ENCODE measurements at places on chromosomes 2 and 18.
A peak's percentile ranks its signal among the peaks of the same experiment; 100 is the strongest.

- no peak for DNase-seq
These were observed 130.5 kb upstream of the CREB1 start for GRCh38 chr2:207399301-207399700.

GRCh38 chr2:101307950-101308431, 510 bp downstream of the RNF149 start:
- no peak for DNase-seq

- DNase-seq: no peak
These were observed 167.4 kb downstream of the MEIS1 start for GRCh38 chr2:66602341-66602740.

- DNase-seq: no peak
These were observed 138.5 kb downstream of the MEP1B start for GRCh38 chr18:32328379-32328778.

DNA sequence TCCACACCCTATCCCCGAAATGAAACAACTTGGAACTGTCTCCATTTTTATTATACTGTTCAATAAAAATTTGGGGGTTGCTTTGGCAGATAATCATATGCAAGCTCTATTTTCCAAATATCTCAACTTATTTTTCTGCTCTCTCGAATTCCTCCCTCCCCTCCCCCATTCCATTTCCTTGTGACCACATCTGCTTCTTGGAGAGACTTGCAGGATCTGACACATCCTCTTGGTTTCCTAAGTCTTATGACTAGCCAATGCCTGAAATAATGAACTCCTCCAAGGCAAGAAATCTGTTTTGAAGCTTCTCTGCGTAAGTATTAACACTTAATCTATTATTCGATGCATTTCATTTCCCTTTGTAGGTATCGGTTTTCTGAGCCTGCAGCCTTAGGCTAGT, 16.1 kb downstream of the TGIF1 start:
- DNase-seq: no peak

- DNase-seq: no peak
These were observed 43.5 kb downstream of the TMEM163 start for GRCh38 chr2:134675314-134675713.

DNA sequence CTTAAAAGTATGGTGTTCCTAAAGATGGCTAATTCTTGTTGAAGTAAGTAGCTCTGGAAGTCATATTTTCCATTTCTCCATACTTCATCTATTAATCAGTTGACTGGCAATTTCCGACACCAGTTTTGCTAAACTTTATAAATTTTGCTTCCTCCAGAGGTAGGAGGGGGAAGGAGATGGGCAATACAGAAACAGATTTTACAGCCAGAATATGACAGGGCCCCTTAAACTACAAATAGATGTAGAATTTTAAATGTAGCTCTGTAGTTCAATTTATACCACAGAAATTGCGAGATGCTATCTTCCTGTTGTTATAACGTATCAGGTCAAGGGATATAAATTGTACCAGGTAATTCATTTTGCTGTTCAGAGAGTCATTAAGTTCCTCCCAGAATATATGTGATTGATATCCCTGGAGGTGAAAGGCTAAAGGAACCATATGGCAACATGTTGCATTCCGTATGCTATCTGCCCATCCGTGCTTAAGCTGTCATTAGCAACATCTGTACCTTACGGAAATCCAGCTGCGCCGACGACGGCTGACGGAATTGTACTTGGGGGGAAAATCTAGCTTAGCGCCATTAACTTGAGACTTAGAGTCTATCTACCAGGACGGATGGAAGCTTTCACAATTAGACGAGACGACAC, 8.4 kb upstream of the NR4A2 start:
- DNase-seq: peak; percentile 72

DNA sequence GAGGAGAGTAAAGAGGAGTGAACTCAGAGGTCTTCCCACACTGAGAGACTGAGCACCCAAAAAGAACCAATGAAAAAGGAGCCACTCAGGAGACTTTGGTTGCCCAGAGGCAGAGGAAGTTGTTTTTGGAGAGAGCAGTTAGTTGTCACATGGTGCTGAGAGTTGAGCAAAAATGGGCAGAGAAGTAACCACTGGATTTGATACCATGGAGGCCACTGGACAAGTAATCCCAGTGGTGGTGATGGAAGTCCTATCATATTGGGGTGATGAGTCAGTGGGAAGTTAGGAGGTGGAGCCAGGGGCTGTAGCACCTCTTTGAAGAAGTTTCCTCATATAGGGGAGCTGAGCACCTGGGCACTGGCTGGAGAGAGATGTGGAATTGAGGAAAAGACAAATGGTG, 235.8 kb downstream of the TPGS2 start:
- no peak for DNase-seq

GRCh38 chr18:55287149-55287806, 300.7 kb downstream of the TCF4 start:
- peak; percentile 5 for DNase-seq

- DNase-seq: no peak
These were observed 81.9 kb downstream of the DYNAP start for GRCh38 chr18:54672846-54673475.

- no peak for DNase-seq
These were observed 120.9 kb upstream of the CDH19 start for GRCh38 chr18:66724664-66725356.

DNA sequence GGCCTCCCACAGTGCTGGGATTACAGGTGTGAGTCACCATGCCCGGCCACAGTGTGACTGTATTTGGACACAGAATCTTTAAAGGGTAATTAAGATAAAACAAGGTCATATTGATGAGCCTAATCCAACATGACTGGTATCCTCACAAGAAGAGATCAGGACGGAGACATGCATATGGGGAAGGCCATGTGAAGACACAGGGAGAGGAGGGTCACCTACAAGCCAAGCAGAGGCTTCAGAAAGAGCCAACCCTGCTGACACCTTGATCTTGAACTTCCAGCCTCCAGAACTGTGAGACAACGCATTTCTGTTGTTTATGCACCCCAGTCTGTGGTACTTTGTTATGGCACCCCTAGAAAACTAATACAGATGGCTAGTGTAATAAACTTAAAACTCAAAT, 72.4 kb downstream of the REV1 start:
- DNase-seq: no peak

GRCh38 chr2:25497229-25497917, 155.6 kb upstream of the DNMT3A start:
- DNase-seq: no peak

DNA sequence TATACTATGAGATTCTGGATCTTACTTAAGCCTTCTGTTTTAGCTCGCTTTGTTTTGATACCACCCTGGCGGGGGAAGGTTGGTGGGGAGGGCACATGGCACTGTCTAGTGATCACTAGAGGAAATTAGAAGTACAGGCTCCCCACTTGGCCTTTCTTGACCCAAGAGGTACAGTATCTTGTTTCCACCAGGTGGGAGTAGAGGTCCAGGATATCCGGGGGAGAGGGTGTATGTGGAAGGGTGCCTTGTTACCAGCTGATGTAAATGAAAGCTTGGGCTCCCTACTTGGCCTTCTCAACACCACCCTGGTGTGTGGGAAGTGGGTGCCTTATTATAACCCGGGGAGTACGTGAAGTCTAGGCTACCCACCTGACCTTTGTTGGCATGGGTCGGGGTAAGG, 7.5 kb downstream of the GALNT1 start:
- no peak for DNase-seq

- no peak for DNase-seq
These were observed 107.1 kb upstream of the KCNJ3 start for GRCh38 chr2:154591294-154591820.

- DNase-seq: no peak
These were observed 14.0 kb downstream of the HOXD1 start for GRCh38 chr2:176202491-176202890.

GRCh38 chr2:138829326-138829919, 49.2 kb upstream of the NXPH2 start:
- DNase-seq: peak; percentile 55

GRCh38 chr2:217986256-217986961, 16.4 kb downstream of the TNS1 start:
- DNase-seq: no peak

DNA sequence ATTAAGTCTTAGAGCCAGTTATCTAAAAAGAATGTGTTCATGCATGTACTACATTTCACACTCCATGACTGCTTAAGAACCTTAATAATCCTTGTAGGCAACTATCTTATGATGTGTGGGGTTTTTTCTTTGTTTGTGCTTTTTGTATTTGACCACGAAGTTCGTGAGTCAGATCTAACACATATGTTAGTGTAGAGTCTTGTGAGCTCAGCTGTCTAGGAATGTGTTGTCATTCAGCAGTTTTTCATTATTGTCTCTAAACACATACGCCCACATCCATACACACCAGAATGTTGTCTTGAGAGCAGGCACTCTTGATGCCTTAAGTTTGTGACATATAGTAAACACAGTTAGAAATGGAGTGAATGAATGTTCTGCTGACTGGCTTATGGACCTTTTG, 38.4 kb downstream of the CAB39 start:
- DNase-seq: no peak

GRCh38 chr2:219414857-219415256, 3.3 kb upstream of the DES start:
- no peak for DNase-seq

- DNase-seq: no peak
These were observed 135.9 kb downstream of the NCK2 start for GRCh38 chr2:105880637-105881036.

DNA sequence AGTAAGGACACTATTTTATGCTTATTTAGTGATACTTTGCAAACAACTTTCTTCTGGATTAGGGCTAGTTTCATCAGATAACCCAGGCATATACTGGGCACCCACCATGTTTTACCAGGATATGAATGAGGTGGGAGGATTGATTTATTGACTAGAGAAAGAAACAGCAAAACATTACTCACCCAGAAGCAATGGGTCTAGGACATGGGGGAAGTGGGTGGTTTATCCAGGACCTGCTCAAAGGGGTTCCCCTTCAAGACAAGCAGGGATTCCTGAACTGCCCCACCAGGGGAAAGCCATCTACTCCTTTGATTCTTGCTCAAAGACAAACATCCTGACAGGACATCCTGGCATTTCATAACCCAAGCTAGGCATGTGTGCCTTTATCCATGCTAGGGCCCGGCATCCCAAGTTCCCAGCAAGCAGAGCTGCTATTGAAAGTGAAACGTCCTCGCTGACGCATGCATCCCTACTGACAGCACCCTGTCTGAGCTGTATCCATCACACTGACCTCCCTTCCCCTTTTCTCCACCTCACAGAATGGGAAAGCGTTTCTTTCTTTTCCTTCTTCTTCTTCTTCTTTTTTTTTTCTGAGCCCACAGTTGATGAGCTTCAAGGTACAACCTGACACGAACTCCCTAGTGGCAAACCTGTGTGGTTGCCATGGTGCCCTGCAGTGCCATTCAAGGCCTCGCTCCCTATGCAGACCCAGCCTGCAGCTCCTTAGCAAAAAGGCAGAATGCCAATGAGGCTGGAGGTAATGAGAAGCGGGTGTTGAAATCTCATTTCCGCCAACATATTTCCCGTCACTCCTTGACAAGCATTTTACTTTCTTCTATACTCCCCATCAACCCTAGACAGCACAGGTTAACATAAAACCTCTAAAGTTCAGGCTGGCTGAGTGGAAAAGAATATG, 70.5 kb downstream of the CLHC1 start:
- no peak for DNase-seq

GRCh38 chr2:12979066-12979465, 262.3 kb downstream of the TRIB2 start:
- DNase-seq: no peak

GRCh38 chr2:219713110-219713509, 85.7 kb downstream of the SLC4A3 start:
- peak; percentile 29 for DNase-seq

DNA sequence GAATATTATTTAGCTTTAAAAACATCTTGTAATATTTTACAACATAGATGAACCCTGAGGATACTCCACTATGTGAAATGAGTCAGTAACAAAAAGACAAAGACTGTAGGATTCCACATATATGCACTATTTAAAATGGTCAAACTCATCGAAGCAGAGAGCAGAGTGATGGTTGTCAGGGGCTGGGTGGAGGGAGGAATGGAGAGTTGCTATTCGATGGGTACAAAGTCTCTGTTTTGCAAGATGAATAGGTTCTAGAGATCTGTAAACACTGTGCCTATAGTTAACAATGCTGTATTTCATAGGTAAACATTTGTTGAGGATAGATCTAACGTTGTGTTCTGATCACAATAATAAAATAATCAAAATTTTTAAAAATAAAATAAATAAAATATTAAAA, 1675.9 kb upstream of the CELF4 start:
- no peak for DNase-seq

DNA sequence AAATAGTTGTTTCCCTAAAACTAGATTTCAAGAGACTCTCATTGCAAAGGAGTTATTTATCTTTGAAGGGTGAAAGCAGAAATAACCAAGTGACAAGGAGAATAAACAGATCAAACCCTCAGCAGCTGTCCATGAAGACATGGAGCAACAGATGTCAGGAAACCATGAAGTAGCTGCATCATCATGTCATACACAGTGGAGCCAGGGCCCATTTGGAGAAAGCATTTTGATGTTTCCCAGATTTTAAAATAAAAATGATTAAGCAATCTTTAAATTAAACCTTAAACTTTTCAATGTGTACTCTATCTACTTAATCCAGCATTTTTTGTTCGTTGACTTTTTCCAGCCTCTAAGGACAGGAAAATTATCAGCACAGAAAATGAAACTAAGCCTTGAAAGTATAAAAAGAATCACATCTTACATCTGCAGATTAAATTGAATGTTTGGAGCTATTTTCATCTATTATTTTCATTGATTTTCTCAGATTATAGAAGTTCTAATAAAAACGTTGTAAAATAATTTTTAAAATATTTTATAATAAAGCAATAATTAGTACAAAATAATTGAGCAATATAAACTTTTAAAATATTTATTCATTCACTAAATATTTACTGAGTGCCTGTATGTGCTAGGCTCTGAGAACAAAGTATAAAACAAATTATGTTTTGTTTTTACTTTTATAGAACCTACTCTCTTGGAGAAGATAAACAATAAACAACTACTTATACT, 860.1 kb downstream of the BCL11A start:
- DNase-seq: no peak

DNA sequence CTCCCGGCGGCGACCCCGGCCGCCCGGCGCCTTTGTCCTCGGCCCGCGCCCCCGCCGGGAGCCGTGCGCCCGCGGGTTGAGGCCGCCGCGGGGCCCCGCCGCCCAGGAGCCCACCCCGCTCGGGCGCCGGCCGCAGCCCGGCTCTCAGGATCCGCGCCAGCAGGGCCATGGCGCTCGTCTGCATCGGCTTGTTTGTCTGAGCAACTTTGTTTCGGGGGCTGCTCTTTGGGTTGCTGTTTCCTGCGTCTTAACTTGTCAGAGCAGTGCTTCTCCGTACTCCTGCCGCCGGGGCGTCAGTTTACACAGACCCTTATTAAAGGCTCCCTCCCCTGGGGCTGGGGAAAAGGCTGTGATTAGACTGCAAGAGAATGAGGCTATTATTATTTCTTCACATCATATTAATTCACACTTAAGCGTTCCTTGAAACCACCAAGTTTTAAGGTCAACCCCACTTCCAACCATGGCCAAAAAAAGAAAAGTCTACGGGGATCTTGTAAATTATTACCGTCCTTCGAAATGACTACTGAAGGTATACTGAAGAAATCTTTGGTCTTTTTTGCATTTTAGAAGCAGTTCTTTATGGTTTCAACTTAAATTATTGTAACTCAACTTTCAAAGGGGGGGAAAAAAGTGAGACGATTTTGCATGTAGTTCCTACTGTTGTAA, at the start of gene CYP27C1:
Gene CYP27C1, minus strand, starts transcription at position 198 of the 666 bp plus-strand sequence. Its CDS starts 29 bp downstream, at position 169.
- DNase-seq: no peak

GRCh38 chr2:168466834-168467565, 10.9 kb downstream of the CERS6 start:
- no peak for DNase-seq

GRCh38 chr18:9204659-9205058, 68.1 kb downstream of the ANKRD12 start:
- no peak for DNase-seq
